ENCODE measurements at places on chromosomes 7 and 10.
A peak's percentile ranks its signal among the peaks of the same experiment; 100 is the strongest.

DNA sequence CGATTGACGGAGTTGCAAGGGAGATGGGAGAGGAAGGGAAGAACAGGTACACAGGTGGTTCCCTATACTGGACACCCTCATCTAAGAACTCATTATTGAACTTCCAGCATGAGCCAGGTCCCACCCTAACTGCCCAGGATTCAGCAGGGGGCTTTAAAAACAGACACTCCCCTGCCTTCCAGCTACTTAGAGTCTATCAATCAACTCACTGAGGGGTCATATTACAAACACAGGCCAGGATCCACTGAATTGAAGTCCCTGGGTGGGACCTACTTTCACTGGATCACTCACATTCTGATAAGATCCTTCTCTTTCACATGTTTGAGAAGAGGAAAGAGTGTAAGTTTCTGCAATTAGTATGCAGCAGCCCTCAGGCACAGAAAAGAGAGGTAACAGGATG is 92.8 kb downstream of the ITGA8 start:
- no peak for DNase-seq

DNA sequence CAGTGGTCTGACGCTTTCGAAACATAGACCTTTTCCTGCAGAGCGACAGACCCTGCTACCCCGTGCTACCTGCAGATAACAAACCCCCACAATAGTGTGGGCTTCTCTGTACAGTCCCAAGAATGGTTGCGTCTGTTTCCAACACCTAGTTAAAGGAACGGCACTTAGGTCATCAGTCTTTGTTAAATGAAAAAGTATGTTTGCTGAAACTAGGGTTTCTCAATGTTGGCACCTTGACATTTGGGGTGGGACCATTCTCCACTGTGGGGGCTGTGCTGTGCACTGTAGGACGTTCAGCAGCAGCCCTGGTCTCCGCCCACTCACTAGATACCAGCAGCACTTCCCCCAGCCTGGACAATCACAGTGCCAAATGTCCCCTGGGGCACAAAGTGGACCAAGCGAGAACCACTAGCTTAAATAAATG is 13.7 kb downstream of the TECTB start:
- no peak for DNase-seq

DNA sequence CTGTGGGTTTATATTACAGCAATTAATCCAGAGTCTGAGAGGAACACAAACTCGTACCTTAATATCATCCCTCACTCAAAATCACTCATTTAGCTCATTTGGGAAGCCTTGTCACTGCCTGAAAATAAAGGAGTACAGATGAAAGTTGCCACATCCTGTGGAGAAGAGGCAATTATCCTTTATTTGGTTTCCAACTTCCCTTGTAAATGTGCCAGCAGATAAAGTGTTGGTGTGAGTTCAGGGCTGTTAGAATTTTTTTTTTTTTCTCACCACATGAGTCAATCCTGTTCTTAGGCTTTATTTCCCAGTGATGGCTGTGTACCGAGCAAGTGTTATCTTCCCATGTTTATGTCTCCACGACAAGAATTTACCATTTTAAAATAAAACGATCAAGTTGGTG is 99.0 kb upstream of the SMIM30 start:
- no peak for DNase-seq

- DNase-seq = no peak
These were observed 236.4 kb downstream of the DNAJB6 start for GRCh38 chr7:157573244-157573643.

- no peak for DNase-seq
These were observed 13.3 kb upstream of the MIOS start for GRCh38 chr7:7553386-7553785.

DNA sequence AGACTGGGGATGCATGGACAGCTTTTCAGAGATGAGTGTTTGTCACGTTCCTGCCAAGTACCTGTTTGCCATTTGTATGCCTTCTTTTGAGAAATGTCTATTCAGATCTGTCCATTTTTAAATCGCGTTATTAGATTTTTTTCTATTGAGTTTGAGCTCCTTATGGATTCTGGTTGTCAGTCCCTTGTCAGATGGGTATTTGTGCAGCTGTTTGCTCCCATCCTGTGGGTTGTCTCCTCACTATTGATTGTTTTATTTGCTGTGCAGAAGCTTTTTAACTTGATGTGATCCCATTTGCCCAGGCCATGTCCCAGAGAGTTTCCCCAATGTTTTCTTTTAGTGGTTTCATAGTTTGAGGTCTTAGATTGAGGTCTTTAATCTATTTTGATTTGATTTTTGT is 5.5 kb upstream of the PRKAR1B start:
- no peak for DNase-seq

DNA sequence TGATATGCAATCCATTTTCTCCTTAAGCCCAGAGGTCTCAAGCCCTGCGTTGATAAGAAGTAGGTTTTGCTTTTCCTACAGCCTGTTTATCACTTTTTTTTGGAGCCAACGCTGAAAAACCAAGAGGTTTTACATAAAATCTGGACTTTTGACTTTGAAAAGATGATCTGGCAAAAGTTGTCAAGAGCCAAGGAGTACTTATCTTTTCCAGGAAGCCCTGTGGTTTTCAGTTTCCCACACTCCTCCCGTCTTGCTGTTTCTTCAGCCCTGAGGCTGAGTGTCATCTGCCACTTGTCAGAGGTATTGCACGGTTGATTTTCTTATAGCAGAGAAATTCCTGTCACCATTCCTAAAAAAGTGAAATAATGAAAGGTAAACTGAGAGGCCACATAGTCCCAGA is 108.7 kb downstream of the TYW1 start:
- DNase-seq = no peak

DNA sequence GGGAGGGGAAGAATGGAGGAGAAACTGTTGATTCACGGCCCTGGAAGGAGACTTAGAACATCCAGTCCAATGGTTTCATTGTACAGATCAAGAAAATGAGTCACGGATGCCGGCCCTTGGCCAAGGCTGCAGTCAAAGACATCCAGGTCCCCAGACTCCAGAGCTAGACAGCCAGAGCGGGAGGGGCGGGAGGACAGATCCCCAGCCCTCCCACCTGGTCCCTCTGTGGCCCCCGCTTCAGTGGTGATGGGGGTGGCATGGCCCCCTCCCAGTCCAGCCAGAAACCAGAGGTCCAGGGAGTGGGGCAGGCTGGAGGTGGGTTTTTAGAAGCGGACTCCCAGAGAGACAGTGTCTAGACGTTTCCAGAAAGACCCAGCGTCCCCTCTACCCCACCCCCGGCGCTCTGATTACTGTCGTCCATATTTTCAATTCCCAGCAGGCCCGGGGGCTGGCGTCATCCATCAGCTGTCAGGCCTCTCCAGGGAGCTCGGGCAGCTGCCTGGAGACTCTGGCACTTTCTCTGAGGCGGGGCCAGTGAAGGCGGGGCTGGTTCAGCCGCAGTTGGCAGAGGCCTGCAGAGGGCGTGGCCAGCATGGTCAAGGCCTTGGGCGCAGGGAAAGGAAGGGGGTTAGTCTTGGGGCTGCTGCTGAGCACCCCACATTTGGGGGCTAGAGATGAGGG is 8.0 kb upstream of the HSPB1 start:
- no peak for DNase-seq

GRCh38 chr7:27110186-27111031 is 7.9 kb upstream of the HOXA2 start:
- peak; percentile 76 for DNase-seq

GRCh38 chr7:74345970-74346369 is 56.8 kb downstream of the CLIP2 start:
- DNase-seq = no peak

DNA sequence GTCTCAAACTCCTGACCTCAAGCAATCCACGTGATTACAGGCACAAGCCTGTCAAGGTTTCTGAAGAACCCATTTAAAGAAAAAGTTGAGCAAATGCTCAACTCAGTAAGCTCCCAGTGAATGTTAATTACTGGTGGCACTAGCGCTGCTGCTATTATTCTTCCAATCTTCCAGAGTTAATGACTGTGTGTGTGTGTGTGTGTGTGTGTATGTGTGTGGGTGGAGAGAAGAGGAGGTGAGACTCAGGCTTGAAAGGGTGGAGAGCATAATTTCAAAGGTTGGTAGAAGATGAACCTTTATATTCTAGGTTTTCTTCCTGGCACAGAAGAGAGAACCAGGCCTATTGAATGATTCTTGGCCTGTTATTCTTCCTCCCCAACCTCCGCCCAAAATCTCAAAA is 11.6 kb upstream of the NPVF start:
- no peak for DNase-seq

- DNase-seq = no peak
These were observed 46.2 kb downstream of the ZNF438 start for GRCh38 chr10:30985512-30985911.

DNA sequence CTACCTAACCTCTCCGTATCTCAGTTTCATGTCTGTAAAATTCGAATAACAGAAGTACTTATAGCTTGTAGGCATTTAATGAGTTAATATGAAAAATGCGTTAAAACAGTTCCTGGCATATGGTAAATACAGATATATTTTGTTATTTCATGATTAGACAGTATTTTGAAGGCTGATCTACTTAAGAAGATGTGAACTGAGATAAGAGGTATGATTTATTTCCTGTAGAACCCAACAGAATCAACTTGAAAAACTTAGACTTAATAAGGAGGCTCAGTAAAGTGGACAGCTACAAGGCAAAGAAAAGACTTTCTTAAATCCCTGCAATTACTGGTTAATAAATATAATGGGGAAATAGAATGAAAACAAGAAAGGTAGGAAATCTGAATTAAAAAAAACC is 103.3 kb downstream of the FANK1 start:
- no peak for DNase-seq

DNA sequence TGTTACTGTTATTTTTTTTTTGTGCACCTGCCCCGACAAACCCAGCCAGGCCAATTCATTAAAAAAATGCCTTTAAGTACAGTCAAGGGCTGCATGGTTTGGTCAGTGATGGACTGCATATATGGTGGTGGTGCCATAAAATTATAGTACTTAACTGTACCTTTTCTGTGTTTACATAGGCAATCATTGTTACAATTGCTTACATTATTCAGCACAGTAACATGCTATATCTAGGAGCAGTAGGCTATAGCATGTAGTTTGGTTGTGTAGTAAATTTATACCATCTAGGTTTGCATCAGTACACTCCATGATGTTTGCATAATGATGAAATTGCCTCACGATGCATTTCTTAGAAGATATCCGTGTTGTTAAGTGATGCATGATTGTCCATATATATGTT is 58.0 kb downstream of the STK31 start:
- no peak for DNase-seq

DNA sequence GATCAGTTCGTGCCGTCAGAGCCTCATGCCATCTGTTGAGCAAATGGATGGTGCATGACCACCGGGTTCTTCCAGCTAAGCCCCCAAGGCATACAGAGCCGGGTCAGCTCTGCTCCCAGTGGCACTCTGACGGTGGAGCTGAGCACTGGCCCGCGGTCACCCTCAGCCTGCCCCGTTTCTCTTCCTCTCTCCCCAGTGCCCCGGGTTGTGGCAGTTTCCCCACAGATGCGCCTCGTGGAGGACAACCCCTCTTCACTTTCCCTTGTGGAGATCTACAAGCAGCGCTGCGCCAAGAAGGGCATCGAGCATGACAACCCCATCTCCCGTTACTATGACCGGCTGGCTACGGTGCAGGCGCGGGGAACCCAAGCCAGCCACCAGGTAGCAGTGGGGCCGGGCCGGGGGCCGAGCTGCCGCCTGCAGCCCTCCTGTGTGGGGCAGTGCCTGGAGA is 129.9 kb downstream of the TRRAP start:
- no peak for DNase-seq

- DNase-seq = no peak
These were observed 128.0 kb upstream of the CACUL1 start for GRCh38 chr10:118882741-118883140.

- DNase-seq = no peak
These were observed 192.4 kb upstream of the LRRN3 start for GRCh38 chr7:110898516-110898915.

- no peak for DNase-seq
These were observed 680.9 kb upstream of the LRRTM3 start for GRCh38 chr10:66244953-66245352.

DNA sequence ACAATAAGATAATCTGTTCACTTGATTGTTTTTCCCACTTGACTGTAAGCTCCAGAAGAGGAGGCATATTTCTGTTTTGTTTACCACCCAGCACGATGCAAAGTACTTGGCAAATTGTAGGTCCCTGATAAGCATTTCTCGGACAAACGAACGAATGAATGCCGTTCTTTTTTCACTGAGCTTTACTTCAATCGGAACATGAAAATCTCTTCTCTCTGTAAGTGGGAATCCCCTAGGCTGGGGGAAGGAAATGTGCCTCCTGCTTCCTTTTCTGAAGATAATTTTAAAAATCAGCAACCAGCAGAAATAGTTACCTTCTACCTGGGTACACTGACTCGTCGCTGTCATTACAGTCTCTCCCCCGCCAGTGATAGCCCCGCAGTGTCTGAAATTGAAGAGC is 102.9 kb downstream of the AOAH start:
- DNase-seq = no peak

DNA sequence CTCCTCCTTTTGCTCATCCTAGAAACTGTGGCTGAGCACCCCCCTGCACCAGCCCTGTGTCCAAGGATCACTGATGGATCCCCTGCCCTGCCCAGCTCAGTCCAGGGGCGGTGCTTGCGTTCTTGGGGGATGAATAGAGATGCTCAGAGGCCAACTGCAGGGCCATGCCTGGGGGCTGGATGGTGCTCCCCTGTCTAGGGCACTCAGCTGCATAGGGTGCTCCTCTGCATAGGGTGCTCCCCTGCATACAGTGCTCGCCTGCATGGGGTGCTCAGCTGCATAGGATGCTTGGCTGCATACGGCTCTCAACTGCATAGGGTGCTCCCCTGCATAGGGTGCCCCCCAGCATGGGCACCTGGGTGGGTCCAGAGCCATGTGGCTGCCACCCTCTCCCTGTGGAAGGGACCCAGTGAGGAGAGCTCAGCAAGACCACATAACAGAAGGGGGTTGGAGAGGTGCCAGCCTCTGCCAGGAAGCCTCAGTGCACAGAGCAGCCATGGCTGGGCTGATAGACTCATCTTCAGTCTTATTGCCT is 95.0 kb downstream of the BMS1 start:
- no peak for DNase-seq

DNA sequence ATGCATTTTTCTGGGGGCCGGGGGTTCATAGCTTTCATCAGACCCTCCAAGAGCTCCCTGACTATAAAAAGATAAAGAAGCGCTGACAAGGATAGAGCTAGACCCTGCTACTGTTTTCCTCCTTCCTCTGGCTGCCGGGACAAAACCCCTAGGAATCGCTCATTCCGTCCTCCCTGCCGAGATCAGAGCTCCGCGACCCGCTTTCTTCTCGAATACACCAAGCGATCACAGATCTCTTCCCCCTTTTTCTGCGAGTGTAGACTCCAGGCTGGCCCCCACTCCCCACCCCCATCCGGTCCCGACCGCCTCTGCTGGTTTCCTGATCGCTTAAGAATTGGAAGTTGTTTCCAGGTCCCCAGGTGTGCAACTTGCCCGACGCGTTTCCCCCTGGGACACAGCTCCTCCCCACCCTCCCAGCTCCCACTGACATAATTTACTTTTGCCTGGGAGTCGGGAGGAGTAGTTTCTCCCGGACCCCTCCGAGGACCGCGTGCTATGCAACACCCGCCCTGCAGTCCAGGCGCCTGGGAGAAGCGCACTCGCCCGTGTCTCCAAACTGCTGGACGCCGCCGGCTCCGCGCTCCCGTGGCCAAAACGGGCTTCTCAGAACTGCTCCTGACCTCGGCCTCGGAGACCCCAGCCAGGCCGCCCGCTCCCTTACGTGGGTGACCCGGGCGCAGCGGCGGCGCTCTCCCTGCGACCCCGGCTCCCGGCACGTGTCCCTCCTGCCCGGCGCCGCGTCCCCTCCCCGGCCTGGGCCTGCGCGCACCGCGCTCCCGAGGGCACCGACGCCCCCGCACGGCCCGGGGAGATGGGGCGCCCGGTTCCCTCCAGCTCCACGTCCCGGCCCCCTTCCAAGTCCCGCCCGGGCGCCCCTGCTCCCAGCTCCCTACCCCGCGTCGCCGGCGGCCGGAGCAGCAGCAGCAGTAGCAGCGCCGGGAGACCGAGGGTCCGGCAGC is 552 bp downstream of the IL15RA start:
- peak; percentile 18 for DNase-seq
